Right renal cortex interstitium (tissue), 3 donors: ENCODE measurements at places on chromosomes 1 and 21.

DNA sequence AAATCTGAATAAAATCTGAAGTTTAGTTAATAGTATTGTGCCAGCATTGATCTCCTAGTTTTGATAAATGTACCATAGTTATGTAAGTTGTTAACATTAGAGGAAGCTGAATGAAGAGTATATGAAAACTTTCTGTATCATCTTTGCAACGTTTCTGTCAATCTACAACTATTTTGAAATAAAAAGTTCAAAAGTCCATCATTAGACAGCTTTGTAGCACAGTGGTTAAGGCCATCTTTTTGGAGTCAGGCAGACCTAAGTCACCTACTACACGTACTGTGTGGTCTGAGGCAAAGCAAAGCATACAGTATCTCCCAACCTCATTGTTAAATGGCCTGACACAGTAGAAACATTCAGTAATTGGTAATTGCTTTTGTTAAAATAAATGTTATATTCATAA lies 47.9 kb upstream of the ATP1A1 start:
- DNase-seq: no peak

GRCh38 chr1:204530932-204531331 lies 14.7 kb downstream of the MDM4 start:
- DNase-seq: no peak

DNA sequence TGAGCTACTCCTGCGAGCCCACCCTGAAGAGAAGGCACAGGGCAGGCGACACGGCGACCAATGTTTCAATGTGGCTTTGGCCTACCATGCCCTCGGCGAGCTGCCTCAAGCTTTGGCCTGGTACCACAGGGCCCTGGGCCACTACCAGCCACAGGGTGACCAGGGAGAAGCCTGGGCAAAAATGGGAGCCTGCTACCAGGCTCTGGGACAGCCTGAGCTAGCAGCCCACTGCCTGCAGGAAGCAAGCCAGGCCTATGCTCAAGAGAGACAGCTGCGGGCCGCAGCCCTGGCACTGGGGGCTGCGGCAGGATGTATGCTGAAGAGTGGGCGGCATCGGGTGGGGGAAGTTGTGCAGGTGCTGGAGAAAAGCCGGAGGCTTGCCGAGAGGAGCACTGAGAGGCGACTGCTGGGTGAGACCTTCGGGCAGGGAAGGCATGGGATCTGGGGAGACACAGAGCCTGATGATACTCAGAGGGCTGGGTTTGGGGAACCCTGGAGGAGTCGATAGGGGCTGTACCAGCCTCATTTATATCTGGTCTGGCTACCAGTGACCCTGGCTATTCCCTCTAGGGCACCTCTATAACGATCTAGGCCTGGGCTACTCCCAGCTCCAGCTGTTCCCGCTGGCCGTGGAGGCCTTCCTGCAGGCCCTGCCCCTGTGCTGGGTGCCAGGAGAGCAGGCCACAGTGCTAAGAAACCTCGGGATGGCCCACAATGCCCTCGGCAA lies 2.3 kb downstream of the TTC24 start:
- DNase-seq: no peak

- no peak for DNase-seq
Observed at GRCh38 chr1:84363622-84364021, 34.7 kb upstream of the DNASE2B start.

GRCh38 chr1:198125995-198126735 lies 30.6 kb upstream of the NEK7 start:
- no peak for DNase-seq

DNA sequence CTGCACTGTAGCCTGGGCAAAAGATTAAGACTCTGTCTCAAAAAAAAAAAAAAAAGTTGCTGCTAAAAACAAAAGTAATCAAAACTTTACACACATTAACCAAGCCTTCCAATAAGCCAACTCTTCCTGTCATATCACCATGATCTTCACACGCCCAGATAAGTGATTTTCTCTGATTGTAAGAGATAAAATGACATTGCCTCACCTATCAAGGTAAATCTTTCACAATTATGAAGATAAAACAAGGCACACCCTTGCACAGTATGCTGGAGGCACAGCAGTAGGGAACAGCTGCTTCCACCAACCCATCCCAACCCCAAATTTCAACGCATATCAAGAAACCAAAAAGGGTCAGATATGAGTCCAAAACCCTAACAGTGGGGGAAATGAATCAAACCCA lies 8.8 kb upstream of the TIAM1 start:
- no peak for DNase-seq

GRCh38 chr1:207893737-207894582 lies 17.0 kb downstream of the CD34 start:
- no peak for DNase-seq

- no peak for DNase-seq
Observed at GRCh38 chr1:68918563-68918962, 421.7 kb upstream of the DEPDC1 start.
